NCI-H446 (cell line): ENCODE measurements at places on chromosomes 6 and 20.

- DNase-seq: no peak
Measured at GRCh38 chr6:150336299-150336698, 32.5 kb upstream of the IYD start.

DNA sequence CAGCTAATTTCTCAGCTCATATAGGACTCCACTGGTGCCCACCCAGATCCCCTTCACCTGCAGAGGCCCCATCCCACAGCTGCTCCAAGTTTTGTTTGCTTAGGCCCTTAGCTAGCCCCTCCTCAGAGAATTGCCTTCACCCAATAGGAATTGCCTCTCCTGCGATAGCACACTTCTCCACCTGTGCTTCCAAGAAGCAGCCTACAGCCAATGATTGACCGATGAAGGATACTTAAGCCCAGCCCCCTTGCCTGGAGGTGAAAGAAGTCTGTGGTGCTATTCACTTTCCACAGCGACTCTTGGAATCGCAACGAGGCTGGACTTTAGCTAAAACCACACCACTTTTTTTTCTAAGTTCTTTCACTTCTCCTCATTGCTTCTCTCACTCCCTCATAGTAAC lies 353.2 kb upstream of the BTBD3 start:
- DNase-seq: no peak

GRCh38 chr6:150635906-150636514 lies 36.3 kb downstream of the PLEKHG1 start:
- no peak for DNase-seq

DNA sequence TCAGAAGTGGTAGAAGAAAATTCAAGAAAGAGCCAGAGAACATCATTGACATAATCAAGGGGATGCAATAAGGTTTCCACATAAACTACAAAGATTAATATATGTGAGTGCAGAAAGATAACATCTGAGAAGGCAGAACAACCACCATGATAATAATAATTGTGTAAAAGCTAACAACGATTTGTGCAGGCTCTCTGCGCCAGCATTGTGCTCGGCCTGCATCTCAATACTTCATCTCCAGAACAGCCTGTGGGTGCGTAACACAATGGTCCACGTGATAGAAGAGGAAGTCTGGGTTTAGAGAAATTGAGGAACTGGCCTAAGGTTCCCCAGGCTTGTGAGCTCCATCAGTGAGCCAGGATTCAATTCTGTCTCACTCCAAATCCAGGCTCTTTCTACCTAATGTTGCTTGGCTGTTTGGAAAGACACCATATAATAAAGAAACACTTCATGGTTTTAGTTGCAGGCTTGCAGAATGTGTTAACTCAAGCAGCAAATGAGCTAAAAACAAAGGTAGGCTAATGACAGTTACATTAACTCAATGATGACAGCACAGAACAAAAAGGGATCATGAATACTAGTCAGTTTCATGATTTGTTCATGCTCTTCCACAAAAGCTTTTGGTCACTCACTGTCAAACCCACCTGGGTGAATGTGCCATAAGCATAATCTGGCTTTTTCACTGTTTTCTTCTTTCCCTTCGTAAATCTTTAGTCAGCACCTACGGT lies 71.2 kb downstream of the LY86 start:
- no peak for DNase-seq

DNA sequence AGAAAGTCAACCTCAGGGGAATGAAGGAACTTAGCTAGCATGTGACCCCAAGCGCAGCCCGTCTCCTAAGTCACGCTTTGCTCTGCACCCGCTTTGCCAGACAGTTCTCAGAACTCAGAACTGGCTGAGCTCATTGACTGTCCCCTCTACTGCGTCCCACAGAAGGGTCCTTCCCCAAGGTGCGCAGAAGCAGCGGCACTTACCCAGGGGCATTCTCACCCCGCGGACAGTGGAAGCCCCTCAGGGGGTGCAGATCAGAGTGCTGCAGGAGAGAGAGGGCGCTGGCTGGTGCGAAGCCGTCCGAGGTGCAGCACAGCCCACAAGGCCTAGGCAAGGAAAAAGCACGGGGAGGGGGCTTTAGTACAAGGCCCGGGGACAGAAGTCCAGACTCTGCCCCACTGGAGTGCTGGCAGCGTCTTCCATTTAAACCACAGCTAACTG lies 807 bp downstream of the SNHG17 start:
- no peak for DNase-seq
